ENCODE measurements at places on chromosomes 2 and 18.

DNA sequence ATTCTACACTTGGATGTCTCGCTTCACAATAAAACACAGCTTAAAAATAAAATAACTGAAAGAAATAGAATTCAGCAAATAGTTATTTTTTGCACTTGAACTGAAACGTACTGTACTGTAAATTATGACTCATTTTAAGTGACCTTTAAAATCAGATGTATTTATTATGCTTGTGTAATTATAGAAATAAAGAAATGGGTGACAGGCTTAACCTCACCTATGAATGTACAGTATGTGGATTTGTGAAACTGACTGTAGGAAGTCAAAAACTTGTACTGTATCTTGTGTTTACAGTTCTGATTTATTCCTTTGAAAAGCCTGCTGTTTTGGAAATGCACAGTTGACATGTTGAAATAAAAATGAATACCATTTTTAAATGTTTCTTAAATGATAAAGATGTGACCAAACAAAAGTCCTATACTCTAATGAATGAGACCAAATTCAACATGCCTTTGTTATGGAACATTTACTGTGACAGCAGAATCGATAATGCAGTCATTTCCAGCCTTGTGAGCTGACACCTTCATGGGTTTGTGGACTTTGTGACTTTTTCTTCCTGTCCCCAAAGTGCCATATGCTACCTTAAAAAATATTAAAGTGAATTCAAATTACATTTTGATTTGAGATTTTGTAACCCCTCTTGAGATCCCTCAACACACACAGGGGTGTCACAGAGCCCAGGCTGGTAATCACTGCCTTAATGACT lies 32.7 kb downstream of the NEMP2 start:
- no peak for DNase-seq

DNA sequence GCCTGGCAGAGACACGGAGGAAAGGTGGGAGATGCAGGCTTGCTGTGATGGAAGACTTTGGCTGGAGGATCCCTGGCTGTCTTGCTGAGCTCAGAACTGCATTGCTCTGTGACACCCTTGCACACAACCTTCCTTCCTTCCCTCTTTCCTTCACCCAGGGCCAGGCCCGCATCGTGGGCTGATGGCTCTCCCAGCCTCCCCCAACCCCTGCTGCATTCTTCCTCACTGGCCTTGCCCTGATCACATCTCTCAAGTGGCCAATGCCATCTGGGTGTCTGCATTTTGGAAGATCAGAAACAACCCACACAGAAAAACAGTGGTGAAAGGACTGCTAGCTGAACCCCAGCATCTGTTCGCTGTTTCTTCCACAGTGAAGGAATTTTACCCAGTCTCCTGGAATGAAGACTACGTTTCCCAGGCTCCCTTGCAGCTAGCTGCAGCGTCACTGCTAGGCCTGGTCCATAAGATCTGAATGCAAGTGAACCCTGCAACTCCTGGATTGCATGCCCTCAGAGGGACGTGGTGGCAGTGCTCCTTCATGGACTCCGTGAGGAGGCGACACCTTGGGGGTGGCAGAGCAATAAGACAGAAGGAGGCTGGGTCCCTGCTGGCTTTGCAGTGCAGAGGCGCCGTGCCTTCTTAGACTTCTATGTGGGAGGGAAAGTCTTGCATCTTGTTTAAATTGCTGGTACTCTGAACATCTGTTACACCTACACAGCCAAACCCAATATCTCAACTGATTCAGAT lies 78.9 kb upstream of the YWHAQ start:
- DNase-seq = no peak

DNA sequence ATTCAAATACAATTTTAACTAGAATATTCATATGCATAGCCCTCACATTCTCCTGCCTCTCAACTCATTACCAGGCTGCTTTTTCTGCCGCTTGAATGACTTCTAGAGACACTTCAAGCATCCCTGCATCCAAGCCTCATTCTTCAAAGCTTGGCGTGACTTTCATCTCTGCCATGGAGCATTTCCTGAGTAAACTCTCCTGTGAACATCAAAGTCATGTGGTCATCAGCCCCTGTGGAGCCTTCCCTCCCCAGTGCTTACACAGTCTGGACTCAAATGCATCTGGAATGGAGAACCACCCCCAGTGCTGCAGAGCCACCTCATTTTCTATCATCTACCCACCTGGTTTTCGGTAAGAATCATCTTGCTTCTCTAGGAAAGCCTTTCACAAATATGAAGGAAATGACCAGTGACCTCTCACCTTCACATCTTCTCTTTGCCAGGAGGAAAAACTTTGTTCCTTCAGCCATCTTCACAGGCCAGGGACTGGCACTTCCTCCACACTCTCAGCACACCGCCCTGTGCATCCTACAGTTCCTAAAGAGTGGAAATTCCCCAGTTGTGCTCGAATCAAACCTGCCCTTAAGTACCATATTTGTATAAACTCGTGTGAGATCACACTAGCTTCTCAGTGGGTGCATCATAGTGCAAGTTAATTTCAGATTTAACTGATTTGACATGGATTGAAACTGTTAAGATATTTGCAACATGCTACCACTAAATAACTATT lies 116.4 kb downstream of the COL6A3 start:
- DNase-seq = no peak

GRCh38 chr2:3680548-3681345 lies 22.6 kb upstream of the DCDC2C start:
- no peak for DNase-seq

DNA sequence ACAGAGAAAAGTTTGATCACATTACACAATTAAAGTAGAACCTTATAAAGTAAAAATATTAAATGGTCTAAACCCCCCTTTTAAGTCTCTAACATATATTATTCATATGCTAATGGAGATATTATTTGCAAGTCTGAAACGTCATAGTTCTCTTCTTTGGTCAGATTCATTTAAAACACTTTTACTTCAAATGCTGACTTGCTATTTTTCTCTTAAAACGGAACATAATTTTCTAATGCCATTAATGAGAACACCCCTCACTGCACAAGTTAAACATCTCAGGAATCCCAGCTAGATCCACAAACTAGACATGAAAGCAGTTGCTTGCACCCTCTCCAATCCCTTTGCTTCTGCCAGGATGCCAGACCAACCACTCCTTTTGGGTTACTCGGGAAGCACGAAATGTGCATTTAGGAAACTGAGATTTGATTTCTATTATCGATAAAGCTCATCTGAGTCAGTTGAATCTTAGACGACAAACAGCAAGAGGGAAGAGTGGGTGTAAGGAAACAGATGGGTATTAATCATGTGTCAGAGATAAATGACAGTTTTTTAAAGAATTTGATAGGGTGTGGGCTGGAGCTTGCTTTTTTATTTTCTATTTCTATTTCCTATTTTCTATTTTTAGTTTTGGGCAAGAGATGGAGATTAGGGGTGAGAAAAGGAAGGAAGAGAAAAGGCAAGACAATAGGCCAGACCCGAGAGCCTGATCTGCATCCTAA lies 1.5 kb downstream of the ADD2 start:
- DNase-seq = no peak

DNA sequence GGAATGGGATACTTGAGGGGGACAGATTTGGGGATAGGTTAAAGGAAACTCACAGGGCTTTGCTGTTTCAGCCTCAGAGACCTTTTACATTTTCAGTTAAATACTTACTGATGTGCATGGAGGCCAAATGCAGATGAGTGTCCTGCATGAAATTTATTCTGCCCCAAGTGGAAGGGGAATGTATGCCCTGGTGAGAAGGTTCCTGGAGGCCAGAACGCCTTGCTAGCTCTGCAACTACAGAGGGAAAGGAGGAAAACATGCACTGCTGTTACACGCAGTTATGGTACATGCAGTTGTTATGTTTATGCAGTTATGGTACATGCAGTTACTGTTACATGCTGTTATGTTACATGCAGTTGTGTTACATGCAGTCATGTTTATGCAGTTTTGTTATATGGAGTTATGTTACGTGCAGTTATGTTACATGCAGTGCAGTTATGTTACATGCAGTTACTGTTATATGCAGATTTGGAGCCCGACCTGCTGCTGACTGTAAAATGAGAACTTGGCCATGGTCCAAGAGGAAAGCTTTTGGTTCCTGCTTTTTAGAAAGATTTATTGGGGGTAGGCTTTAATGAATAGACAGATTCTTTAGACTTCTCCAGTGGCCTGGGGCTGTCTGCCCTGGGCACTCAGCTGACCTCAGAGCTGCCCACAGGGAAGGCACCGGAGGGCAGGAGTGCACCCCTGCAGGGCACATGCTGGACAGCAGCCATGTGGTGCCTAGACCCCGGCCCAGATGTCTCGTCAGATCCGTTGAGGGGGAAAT lies 84.1 kb downstream of the LDLRAD4 start:
- DNase-seq = no peak

- DNase-seq = no peak
Observed at GRCh38 chr2:43020296-43020695, 206.1 kb downstream of the ZFP36L2 start.

DNA sequence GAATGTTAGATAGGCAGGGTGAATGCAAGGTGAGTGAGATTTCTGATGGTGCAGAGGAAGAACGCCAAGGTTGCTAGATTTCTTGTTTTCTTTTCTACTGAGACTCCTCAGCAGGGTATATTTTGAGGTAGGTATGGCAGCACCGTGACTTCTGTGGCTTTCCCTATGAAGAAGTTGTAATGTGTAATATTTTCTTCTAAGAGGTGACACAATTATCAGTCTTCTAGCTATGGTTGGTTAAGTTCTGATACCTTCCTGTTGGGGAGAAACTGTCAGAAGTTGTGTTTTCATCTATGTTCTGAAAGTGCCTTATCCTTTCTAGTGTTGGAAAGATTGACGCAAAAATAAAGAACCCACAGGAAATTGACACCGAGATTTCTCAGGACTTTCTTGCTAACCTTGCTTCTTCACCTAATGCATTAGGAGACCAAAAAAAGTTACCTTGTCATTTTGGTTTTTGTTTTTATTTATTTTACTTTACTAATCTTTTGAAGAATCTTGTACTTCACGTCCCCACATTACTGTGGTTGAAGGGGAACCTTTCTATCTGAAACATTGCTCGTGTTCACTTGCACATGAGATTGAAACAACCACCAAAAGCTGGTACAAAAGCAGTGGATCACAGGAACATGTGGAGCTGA lies 11.9 kb downstream of the IL18R1 start:
- no peak for DNase-seq
